Activated CD8-positive, alpha-beta memory T cell treated with anti-CD3 and anti-CD28 coated beads for 4 hours (primary cell): ENCODE measurements at places on chromosomes 4 and X.

DNA sequence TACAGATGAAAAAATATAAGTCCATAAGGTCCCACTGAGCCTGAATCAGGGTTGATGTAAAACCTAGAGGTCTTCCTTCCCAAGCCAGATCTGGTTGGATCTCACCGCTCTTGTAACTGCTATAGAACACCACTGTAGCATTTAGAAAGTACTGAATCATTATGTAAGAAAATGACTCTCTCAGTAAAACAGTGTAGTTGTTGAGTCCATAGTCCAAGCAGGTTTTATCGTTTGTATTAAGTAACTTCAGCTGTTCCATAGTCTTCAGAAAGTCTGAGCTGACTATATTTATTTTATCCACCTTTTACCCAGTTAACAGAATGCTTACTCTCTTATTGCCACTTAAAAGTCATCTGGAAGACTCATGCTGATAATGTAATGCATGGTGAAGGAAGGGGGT is 82.2 kb downstream of the POLA1 start:
- DNase-seq: no peak

DNA sequence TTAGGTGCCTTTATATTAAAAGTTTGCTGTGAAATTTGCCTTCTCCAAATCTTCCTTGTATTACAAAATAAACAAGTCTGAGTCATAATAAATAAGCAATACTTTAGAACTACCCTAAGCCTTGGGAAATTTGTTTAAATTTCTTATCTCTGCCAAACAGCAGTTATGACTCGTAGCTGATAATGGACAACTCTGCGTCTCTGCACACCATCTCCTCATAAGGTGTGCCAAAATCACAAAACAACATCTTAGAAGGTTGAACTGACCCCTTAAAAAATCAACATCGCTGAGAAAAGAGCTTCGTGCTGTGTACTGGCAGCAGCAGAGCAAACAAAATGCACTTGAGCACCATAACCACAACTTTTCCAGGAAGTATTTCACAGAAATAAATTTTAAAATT is 22.0 kb downstream of the OR13H1 start:
- no peak for DNase-seq

GRCh38 chr4:25190407-25190806 is 30.2 kb upstream of the SEPSECS start:
- DNase-seq: no peak

GRCh38 chr4:97984545-97985131 is 158.6 kb downstream of the STPG2 start:
- no peak for DNase-seq

DNA sequence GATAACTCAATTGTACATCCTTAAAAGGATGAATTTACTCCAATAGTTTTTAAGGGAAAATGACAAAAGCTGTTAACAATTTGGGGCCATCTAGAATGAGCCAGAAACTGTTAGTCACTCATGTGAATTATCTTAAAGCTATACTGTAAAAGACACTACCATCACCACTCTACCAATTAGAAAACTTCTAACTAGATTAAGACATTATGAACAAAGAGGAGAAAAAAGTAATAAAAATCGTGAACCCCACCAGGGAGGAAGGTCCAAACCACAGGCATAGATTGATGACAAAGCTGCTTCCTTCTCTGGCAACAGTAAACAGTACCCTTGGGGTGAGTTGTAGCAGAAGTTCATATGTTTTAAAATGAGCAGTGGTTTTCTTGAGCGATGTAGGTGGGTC is 106.1 kb downstream of the PDGFC start:
- no peak for DNase-seq

- DNase-seq: no peak
These were observed 326.4 kb downstream of the DCHS2 start for GRCh38 chr4:154164931-154165839.

DNA sequence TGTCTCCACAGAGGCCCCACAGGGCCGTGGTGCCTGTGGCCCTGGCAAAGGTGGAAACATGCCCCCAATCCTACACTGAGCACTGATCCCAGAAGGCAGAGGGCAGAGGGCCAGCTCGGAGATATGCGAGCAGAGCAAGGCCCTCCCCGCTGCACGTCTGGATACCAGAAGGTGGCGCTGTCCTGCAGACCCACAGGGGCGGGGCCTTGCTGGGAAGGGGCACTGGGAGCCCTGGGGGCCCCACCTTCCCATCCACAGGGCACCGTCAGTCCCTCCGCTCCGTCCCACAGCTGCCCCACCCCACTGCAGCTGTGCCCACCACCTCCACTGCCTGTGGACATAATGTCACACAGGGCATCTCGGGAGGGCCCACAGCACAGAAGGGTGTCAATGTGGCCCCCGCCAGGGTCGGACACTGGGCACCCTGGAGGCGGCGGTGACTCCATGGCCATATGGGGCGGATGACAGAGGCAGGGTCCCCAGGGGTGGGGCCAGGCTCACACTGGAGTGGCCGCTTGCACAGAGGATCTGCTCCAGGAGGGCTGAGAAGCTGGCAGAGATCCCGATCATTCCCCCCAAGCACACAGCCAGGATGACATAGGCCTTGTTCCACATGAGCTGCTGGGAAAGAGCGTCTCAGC is 4.8 kb downstream of the SLC49A3 start:
- no peak for DNase-seq

GRCh38 chr4:15526924-15527592 is 57.4 kb downstream of the CC2D2A start:
- DNase-seq: no peak

DNA sequence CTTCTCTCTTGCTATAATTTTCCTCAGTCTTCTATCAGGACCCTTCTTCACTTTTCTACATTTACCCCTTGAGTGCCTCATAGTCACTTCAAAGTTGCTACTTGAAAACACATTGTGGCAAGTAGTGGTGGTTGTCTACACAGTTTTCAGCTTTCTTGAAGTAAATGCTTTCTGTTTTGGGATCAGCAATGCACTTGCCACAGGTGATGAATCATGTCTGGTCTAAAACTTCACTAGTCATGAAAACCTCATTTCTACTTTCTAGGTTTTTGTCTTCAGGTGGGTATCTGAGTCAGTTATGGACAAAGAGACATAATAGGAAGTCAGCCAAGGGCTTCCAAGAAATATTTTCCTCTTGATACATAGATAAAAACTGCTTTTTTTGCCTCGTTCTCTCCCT is 359.2 kb downstream of the CCSER1 start:
- no peak for DNase-seq

DNA sequence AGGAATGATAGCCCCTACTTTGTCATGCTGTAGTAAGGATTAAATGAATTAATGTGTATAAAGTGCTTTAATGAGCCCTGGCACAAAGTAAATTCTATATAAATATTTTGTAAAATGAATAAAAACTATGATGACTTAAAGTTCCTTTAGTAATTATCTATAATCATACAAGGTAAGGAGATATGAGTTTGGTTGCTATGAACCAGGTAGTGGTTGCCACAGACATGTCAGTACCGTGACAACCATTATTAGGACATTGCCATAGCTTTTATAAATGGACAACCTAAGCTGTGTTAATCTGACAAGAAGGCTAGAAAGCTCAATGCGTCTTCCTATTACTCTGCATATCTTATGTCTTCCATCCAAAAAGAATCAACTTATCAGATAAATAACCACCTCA is at the start of gene ARL13A:
ARL13A (plus strand) TSS at position 301 of the 400 bp plus-strand sequence. CDS start 3,982 bp downstream, outside the sequence.
- DNase-seq: no peak

- DNase-seq: no peak
These were observed 42.1 kb upstream of the UGT2B10 start for GRCh38 chr4:68773699-68774098.

GRCh38 chr4:104896660-104897645 is 249.7 kb upstream of the TET2 start:
- no peak for DNase-seq

- no peak for DNase-seq
These were observed 294.8 kb downstream of the ASMT start for GRCh38 chrX:1909419-1910206.

GRCh38 chrX:79081895-79082512 is 62.5 kb upstream of the GPR174 start:
- no peak for DNase-seq

- DNase-seq: no peak
These were observed 36.7 kb upstream of the HDAC8 start for GRCh38 chrX:72609313-72609712.

- no peak for DNase-seq
These were observed 549.8 kb upstream of the LCORL start for GRCh38 chr4:18571301-18571761.

GRCh38 chr4:6196324-6196723 is 4.0 kb downstream of the JAKMIP1 start:
- no peak for DNase-seq

DNA sequence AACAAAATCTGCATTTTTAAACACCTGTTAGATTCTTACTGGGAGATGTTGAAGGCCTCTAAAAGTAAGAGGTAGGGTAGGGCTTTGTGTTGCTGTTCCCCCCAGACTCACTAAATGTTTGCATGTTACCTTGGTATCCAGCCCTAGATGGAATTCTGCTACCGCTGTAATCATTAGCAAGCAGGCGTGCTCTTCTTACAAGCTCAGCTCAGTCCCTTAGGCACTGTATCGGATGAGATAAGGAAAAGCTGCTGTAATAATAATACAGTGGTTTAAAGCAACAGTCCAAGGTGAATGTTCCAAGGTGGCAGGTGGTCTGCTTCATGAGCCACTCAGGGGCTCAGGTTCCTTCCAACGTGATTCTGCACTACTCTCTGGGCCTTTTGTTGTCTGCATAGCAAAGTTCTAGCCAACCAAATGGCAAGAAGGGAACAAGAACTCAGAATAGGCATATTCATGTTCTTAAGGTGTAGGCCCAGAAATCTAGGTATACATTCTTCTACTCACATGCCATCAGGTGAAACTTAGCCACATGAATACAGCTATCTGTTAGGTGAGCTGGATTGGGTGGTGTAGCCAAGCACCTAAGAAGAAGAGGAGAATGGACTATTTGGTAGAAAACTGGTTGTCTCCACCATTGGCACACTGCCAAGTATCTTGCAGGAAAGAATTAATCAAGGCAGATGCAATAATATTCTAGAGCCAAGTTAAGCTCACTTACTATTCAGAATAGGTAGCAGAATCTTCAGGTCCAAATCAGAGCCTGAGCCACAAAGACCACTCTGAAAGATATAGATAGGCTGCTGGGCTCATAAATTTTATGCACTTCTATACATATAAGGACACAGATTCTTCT is 46.0 kb downstream of the COQ2 start:
- no peak for DNase-seq

DNA sequence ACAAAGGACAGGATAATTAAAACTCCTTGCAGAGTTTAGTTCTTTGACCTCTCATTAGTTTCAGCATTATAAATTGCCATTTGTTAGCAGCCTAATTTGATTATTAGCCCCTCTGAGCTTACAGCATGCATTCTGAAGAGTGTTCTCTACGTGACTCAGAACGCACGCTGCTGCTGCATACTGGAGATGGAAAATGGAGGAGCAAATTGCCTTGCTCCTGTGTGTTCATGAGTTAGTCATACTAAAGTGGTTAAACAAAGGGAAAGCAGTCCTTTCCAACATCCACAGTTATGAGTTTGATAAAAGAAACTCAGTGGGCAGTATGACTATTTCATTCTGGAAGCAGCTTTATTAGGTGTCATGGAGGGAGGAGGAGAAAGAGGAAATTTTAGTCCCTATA is 922.5 kb downstream of the RPA4 start:
- no peak for DNase-seq

- no peak for DNase-seq
These were observed 80.6 kb upstream of the ENPP6 start for GRCh38 chr4:184298254-184298653.

GRCh38 chrX:14825851-14826250 is 47.0 kb downstream of the FANCB start:
- DNase-seq: no peak

DNA sequence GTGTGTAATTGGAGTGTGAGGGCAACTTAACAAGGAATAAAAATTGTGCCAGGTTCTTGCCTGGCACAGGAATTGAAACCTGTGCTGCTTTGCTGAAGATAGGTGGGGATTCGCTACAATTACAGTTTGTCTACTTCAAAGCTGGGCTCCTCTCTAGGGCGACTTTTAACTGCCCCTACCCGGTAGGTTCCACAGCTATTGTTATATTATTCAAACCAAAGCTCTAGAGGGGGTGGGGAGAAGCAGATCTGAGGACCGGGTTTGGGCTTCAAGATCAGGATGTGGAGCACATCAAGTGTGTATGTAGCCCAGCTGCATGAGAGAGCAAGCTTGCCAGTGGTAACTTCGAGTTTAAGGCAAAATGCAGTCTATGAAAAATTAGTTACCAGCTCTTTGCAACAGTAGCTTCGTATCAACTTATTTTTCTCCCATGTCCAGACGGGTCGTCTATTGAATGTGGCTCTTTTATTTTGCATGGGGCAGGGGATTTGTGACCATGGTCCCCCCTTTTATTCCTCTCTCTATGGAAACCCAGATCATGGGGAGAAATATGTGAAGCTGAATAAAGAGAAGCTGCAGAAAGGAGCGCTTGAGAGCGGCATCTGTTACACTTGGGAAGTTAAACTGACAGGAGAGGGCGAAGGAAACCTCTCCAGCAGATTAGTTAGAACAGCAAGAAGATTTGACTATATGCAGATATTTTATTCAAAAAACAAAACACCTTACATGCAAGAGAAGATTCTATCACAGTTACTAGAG is 3.2 kb upstream of the POU3F4 start:
- no peak for DNase-seq
